ENCODE measurements at places on chromosomes 6 and 20. TPM values are rescaled to one million over a fixed set of nuclear protein-coding genes. Genes with fewer than 3 reads are reported as not detected.

RRAGD gene
- total RNA-seq = 29.7 TPM

NHLRC1 gene
- 0.58 TPM for total RNA-seq

KIAA0408 gene
- total RNA-seq = 10.8 TPM

CCND3 gene
- total RNA-seq = 28.4 TPM

Data from H1 (cell line).